GM03348 (cell line): ENCODE measurements at places on chromosomes 2 and 18.

GRCh38 chr2:27991146-27991545, 100.6 kb downstream of the BABAM2 start:
- DNase-seq = no peak

GRCh38 chr2:137183206-137183898, 418.0 kb downstream of the THSD7B start:
- no peak for DNase-seq

DNA sequence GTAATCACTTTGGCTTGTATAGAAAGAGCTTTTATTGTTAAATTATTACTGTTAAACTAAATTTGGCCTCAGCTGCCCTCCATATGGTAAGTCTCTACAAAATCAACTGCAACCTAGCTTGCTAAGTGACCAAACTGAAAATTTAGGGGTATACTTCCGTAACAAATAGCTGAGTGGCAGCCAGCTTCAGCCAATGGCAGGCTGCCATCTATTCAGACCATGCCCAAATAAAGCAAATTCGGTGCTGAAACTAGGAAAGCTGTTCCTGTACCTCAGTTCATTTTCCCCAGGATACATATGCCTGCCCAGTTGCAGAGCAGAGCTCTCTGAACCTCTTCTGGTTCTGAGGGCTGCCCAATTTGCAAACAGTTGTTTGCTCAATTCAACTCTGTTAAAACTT, 94.8 kb downstream of the EML6 start:
- DNase-seq = no peak

DNA sequence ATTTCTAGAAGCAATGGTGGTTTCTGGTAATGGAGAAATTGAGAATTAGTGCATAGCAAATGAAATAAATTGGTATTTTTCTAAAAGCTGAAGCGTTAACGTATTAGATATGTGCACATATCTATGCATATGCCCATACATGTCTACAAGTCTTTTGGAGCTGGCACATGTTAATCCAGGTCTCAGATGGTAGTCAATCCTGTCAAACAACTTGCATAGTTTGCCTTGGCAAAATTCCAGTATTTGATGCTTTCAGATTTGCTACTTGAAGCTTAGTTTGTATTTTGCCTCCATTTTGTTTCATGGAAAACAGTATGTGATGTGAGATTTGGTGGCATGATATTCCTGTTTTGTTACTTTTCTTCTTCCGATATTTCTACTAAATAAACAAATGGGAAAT, 304.6 kb downstream of the PARD3B start:
- DNase-seq = no peak

GRCh38 chr2:236040600-236041328, 127.4 kb downstream of the GBX2 start:
- no peak for DNase-seq

DNA sequence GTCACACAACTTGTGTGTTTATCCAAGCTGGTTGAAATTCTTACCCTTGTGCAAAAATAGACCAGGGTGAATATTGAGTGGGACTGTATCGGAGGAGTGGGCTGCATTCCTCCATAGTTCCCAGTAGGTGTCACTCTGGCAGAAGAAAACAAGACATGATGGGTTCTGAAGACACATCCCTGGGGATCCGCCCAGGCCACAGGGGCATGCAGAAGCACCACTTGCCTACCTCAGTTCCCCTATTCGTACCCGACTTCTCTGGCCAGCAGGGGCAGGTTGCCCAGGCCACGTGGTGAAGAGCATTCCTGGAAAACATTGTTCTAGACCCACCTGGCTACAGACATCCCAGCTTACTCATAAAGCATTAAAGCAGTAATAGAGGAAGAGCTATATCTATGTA, 168.2 kb downstream of the FAM210A start:
- peak; percentile 74 for DNase-seq

GRCh38 chr18:21230436-21230835, 11.6 kb upstream of the GREB1L start:
- DNase-seq = no peak

- no peak for DNase-seq
Measured at GRCh38 chr2:42390401-42390969, 29.5 kb upstream of the COX7A2L start.

- DNase-seq = no peak
Measured at GRCh38 chr18:10546557-10547300, 20.9 kb downstream of the NAPG start.

DNA sequence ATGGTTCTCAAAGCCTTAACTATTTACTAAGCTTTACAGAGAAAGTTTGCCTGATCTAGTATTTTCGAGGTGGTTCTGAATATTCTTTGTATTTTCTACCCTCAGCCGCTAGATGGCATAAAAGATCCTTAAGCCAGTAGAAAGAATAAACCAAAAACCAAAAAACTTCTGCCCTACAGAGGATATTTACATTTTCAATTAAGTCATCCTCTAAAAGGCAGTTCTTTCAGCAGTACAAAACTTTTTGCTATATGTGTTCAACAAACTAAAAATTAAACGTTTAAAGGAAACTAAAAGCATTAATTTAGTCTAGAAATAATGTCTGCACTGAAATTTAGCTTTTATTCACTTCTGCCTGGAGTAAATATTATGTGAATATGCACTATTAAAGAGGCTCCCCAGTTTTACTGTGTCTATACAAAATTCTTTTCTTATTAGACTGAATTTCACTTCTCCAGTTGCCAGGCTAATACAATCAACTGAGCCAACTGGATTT, 297.5 kb downstream of the PIEZO2 start:
- peak; percentile 70 for DNase-seq

GRCh38 chr2:193581807-193582206, 1387.1 kb upstream of the TMEFF2 start:
- no peak for DNase-seq

- DNase-seq = peak; percentile 11
Measured at GRCh38 chr2:179860255-179861026, 971 bp downstream of the ZNF385B start.

GRCh38 chr18:37671530-37671929, 105.9 kb upstream of the CELF4 start:
- DNase-seq = no peak

GRCh38 chr2:96423828-96424227, 81.3 kb downstream of the NEURL3 start:
- DNase-seq = peak; percentile 35

- no peak for DNase-seq
Measured at GRCh38 chr2:135960656-135961551, 24.5 kb downstream of the DARS1 start.

GRCh38 chr2:68741238-68741637, 6.6 kb downstream of the ARHGAP25 start:
- DNase-seq = no peak

DNA sequence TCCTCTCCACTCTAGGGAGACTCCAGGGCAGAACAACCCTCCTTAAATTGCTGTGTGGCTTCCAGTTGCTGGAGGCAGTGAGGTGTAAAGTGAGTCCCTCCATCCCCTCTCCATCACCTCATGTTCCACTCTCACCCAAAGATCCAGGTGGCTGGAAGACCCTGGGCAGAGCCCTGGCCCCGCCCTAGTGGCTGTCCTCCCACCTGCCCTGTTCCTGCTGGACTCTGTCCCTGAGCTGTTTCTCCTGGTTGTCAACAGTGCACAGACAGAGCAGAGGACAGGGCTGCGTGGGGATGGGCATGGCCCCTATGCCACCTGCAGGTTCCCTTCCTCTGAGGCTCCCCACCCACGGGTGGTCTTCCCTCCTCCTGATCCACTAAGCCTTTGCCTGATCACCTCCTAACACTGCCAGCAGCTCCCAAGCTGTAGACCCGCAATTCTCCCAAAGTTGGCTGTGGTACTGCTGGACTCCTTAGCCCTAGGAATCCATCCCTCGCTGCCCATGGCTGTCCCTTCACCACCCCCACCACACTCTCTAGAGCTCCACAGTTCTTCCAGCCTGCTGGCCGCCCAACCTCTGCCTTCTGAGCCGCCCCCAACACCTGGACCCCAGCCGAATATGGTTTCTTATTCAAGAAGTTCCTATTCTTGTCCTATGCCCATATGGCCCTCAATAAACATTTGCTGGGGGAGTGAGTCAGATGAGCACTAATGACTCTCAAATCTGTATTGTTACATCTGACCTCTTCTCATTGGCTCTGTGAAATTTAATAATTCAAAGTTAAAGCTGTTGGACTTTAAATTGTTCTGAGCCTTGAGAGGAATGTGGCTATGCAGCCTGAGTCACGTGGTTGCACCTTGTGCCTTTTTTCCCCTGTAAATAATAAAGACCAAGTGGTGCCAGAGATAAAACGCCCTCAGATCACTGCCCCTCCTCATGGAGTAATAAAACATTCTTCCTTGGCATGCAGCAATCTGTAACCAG, 260.0 kb upstream of the HS6ST1 start:
- no peak for DNase-seq

DNA sequence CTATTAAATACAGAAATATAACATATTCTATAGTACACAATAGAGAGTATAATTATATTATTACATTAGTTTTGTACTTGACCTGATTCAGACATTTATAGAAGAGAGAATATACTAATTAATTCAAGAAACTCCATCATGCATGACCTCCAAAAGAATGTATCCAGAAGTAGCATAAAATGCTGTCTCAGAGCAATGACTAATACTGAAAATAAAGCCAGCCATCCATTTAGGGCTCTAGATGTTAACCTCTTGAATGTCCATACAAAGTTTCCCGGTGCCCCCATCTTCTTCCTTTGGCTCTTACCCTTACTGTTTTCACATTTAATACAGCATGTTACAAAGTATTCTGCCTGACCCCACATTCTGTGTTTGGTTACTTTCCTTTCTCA, 102.0 kb downstream of the ARHGAP15 start:
- no peak for DNase-seq

GRCh38 chr2:200393191-200393590, 86.7 kb downstream of the SPATS2L start:
- no peak for DNase-seq

- DNase-seq = no peak
Measured at GRCh38 chr2:239348563-239349452, 52.0 kb downstream of the HDAC4 start.

- DNase-seq = no peak
Measured at GRCh38 chr2:85801871-85802270, 48.1 kb downstream of the ATOH8 start.

DNA sequence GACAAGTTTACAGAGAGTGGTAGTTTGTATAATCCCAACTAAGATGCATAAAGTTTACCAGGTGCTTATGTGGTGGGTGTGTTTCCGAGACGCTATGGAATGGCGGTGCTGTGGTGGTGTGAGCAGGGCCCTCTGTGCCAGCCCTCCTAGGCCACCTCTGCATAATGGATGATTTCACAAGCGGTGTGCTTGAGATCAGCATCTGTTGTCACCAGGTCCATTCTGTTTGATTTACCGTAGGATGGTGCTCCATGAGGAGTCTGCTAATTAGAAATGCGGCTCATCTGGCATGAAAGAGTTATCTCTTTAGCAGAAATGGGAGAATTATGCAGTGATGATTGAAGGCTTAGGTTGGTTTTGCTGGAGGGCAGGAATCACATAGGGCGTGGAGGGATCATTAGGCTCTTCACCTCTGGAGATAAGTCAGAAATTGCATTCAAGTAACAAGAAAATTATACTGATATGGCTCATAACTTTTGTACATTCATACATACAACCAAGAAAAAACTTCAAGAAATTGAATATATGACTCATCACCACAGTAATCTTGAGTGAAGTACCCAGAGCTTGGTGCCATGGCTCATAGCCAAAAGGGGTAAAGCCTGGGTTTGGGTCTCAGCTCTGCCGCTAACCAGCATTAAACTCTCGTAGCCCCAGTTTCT, 41.4 kb downstream of the CRIM1 start:
- no peak for DNase-seq

DNA sequence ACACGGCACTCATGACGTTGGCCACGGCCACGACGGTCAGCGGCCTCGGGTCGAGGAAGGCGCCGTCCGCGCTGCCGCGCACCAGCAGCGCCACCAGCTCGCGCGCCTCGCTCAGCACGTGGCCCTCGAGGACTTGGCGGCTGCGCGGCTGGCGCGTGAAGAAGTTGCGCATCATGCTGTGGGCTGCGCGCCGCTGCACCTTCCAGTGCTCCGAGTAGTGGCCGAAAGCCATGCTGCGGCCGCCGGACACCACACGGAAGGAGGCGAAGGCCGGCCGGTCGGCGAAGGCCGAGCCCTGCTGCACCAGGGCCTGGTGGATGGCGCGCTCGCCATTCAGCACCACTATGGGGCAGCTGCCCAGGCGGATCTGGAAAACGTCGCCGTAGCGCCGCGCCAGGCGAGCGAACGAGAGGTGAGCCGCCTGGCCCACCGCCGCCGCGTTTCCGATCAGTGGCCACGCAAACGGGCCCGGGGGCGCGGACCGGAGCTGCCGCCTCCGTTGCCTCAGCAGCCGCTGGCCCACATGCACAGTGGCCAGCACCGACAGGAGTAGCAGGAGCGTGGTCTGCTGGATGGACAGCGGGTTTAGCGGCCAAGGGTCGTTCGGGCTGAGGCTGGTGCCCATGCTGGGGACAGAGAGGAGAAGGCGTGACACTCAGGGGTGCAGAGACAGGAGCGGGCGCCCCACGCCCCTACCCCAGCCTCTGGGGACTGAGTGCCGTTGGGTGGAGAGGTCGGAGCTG, 1.0 kb downstream of the CYP1B1 start:
- DNase-seq = peak; percentile 20

- DNase-seq = no peak
Measured at GRCh38 chr2:3633089-3633981, 24.7 kb upstream of the ALLC start.

GRCh38 chr2:237202288-237203030, 116.8 kb downstream of the COPS8 start:
- DNase-seq = no peak

DNA sequence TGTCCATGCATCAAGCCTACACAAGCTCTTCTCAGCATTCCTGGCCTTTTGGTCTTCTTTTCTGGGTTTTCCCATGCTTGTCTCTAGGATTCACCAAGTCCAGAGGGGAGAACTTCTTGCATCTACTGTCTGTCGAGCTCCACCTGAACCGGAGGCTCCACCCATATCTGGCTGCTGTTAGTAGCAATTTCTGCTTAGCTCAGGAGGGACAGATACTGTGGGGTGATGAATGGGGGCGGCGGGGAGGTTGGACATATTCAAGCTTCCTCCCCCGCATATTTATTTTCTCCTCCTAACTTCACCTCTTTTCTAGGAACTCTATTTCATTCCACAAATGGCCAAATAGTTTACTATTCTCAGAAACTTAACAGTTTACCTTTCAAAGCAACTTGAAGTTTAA, 163.5 kb downstream of the PTH2R start:
- DNase-seq = no peak

DNA sequence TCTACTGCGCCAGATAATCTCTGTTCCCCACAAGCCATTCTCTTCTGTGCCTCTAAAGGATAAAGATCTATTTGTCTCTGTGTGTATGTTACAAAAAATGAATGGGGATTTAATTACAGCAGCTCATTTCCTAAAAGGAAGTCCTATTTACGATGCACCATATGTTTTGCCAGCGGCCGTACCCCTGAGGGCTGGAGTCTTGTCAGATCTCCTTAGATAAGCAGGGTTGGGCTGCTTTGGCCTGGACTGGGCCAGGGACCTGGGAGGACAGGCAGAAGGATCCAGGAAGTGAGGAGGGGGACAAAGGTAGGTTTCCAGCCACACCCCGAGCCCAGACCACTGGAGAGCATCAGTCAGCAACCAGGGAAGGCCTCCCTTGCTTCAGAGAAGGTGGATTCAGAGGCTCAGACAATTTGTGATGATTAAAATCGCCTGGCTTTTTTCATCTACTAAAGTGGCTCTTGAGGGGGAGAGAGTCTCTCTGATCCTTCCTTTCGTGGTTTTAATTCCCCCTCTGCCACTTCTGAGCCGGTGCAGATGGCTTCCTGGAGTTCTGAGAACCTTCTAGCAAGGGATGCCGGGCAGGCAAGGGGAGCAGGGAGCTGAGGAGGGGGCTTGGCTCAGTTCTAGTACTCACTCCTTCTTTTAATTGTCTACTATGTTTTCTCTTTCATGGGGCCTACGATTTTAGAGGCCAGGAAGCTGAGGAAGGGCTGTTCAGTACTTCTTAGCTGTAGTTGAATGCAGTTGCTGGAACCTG, 42.1 kb downstream of the MYCN start:
- no peak for DNase-seq

GRCh38 chr18:31217038-31217849, 54.6 kb upstream of the DSC1 start:
- DNase-seq = no peak
